Stimulated activated CD4-positive, alpha-beta T cell treated with anti-CD3 and anti-CD28 coated beads, Interleukin-1b, Interleukin-23, amount 100 ng/mL, for 24 hours (primary cell): ENCODE measurements at places on chromosomes 7 and 10.

DNA sequence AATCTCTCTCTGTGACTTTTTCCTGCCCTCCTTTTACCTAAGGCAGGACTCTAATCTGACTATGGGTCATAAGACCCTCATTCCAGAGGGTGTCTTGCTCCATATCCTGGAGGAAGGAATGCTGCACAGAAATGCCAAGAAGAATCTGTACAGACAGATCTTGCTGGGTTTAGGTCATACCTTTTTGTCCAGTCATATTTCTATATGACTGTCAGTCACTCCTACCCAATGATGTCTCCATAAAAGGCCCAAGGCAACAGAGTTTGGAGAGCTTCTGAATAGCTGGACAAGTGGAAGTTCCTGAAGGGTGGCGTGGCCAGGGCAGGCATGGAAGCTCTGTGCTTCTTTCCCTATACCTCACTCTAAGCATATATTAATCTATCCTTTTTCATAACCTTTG is 47.5 kb downstream of the FEZF1 start:
- no peak for DNase-seq

- no peak for DNase-seq
Measured at GRCh38 chr10:35633006-35633980, 8.8 kb downstream of the FZD8 start.

DNA sequence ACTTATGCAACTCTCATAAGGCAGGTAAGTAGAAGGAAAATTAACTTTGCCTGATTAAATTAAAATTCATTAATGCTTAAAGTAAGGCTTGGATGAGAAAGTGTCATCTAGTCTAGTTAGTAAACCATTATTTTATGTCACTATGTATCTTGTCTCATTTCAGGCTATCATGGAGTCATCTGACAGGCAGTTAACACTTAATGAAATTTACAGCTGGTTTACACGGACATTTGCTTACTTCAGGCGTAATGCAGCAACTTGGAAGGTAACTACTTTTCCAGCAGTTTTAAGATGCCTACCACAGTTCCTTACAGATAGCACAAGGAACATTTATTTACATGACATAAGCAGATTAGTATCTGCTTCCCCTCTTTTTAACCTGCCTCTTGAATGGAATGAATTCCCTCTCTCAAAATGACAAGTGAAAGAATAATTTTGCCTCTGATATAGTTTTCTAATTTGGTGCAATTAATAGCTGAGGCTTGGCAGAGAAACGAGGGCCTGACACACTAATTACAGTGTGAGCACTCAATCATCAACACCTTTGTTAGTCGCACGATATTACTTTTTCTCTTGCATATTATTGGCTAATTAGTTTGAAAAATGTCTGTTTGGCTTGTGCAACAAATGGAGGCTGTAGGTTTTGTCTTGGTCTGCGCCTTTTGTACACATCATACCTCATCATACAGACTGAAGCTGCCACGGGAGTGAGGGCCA is 245.0 kb downstream of the FOXP2 start:
- no peak for DNase-seq

GRCh38 chr10:6133331-6134098 is 44.7 kb downstream of the RBM17 start:
- DNase-seq = no peak

- no peak for DNase-seq
Measured at GRCh38 chr7:1151653-1152425, 8.2 kb downstream of the ZFAND2A start.
